ENCODE measurements at places on chromosomes 1 and 21.
A peak's percentile ranks its signal among the peaks of the same experiment; 100 is the strongest.

DNA sequence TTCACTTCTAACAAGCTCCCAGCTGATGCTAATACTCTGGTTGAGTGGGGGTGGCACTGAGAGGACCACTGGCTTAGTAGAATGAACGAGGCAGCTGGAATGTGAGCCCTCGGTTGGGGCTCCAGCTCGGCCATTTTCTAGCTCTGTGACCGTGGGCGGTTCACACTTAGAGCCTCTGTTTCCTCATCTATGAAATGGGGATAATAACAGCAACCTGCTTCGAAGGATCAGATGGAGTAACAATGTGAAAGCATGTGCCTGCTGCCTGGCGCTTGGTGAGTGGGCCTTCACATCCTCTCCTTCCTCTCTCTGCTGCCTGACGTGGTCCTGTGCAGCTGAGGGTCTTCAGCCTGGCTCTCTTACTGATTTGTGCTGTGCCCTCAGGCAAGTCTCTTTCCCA, 20.9 kb upstream of the TTC4 start:
- DNase-seq, result no peak

DNA sequence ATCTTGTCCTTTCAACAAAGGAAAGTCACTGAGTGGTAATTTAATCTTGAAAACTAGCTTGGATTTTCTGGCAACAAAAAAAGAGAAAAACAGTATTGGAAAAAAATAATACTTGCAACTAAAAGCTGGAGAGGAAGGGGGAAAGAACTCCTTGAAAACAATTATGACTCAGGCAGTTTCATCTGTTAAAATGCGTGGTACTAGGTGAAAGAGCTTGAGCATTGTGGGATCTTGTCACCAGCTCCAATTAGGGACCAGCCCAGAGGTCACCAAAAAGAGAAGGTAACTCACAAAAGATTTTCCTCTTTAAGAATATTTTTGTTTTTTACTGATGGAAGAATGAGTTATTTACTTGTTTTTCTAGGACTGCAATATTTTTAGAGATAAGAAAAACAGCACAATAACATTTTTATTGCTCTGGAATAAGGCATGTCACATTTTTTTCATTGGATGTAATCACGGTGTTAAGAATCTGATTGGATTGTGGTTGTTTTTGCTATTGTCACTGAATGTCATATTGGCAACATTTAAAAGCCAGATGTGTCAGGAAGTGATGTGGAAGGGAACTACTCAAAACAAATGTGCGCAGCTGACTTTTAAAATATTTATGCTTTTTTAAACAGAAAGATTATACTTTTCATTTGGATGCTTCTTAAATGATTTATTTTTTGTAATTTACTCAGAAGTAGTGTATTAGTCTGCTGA, 78.5 kb upstream of the ADAMTS5 start:
- no peak for DNase-seq

DNA sequence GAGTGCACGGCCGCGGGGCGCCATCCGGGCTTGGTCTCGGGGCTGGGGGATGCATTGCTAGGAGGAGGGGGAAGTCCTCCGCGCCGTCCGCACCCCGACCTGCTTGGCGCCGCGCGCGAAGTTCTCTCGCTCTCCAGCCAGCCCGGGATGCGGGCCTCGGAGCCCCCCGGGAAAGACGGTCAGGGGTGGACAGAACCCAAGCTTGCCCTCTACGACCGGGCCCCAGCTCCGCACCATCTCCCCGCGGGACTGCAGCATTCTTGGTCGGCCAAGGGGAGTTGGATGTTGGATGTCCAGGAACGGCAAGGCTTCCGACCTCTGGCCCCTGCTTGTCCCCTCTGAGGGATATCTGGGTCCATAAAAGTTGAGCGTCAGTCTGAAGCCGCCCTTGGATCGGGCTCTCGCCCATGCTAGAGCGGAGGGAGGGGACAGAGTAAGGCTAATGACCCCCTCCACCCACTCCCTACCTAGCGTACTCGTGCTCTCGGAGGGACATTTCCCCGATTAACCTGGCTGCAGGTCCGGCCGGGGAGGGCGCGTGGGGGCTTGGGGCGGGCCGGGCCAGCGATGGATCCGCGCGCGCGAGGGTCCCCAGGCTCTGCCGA, 522 bp downstream of the DISP3 start:
- no peak for DNase-seq

DNA sequence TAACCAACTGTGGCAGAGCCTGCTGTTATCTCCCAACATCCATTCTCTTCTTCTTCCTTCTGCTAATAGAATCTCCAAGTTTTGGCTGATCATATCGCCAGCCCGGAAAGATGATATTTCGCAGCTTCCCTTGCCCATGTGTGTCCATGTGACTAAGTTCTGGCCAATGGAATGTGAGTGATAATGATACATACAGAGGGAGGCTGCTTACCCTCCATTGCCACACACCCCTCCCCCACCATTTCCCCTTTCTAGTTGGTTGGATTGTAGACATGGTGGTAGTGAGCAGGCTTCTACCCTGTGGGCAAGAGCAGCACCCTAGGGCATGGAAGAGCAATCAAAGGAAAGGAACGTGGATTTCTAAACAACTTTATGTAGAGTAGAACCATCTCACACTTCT, 48.8 kb downstream of the SLC9C2 start:
- no peak for DNase-seq

GRCh38 chr1:62962901-62963776, 179.2 kb downstream of the ATG4C start:
- DNase-seq, result peak; percentile 57

GRCh38 chr1:11569551-11569950, 84.7 kb downstream of the FBXO2 start:
- DNase-seq, result no peak

DNA sequence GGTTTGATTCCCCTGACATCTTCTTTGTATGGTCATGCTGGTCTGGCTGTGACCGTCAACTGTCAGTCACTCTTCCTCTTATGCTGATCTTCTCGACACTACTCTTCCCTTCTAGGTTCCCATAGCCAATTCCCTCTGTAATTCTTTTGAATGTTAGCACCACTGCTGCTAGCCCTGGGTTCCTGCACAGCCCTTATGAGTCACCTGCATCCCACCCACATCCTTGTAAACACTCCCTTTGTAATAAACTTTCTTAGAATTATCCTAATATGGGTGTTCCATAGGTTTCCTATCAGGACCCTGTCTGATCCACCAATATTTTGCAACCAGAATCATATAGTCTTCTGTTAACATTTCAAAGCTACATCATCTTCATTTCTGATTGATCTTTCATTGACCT, 37.1 kb downstream of the JUN start:
- DNase-seq, result no peak

DNA sequence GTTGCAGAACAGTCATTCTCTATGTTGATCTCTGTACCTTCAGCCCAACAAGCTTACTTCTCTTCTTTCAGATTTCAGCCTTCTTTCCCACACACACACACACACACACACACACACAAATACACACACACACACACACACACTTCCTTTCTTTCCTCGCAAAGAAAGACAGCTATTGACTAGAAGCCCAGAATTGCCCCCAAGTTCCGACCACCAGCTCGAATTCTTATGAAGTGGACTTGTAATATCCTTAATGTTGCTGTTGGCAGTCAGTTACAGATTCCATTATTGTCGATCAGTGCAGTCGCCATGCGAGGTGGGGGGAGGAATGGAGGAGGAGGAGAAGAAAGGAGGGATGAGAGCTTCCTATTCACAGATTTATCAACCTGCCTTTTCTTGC, 125.5 kb downstream of the CLEC20A start:
- no peak for DNase-seq

DNA sequence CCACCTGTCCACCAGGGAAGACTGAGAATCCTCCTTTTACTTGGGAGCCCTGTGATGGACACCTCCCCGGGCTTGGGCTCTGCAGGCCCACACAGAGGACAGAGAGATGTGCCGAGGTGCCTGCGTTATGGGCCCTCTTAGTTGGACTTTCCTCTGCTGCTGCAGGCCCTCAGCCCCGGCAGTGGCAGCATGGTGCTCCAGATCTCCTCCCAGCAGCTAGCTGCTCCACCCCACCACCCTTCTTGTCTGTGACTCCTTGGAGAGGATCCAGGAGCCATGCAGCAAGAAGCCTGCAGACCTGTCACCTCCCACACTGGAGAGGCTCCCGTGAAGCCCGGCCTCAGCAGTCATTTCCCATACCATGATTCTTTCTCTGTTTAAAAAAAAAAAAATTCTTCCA, 27.4 kb downstream of the PHGDH start:
- DNase-seq, result no peak

DNA sequence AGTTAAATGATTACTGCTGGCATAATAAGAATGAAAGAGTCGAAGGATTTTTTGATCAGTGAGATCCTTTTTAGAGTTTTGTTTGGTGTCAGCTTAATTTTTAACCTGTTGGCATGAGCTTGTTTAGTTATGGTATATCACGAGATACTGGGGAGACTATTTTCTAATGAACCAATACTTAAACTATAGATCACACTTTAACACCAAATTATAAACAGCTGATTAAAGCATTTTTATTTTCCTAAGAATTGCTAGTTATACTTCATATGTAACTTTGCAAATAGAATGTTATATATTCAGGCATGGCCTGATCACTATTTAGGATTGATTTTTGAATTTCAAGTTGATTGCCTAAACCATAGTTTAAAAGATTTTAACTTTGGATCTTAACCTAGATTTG, 6.0 kb downstream of the DDX20 start:
- DNase-seq, result no peak

GRCh38 chr1:111802984-111803383, 47.3 kb downstream of the DDX20 start:
- no peak for DNase-seq

DNA sequence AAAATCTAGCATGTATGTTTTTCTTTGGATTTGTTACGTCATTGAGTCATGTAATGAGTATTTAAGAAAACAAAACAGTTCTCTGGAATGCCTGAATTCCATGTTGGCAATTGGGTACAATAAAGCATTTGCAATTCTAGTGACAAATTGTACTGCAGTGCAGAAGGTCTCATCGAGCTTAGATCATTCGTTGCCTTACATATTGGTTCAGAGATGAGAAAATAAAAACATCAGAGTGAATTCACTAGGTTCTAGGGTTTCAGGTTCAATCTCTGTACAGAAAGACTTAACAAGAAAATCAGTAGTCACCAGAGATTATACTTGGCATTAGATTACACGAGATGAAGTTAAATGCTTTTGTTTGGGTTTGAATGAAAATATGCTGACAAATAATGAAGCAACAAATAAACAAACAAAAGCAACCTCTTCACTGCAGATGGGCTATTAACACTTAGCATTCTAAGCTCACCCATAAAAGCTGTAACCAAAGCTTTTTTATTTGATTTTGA, 124.7 kb downstream of the RYR2 start:
- no peak for DNase-seq

GRCh38 chr1:92822879-92823278, 9.0 kb upstream of the RPL5 start:
- no peak for DNase-seq

- DNase-seq, result no peak
Measured at GRCh38 chr1:180053594-180054567, 99.3 kb downstream of the CEP350 start.

DNA sequence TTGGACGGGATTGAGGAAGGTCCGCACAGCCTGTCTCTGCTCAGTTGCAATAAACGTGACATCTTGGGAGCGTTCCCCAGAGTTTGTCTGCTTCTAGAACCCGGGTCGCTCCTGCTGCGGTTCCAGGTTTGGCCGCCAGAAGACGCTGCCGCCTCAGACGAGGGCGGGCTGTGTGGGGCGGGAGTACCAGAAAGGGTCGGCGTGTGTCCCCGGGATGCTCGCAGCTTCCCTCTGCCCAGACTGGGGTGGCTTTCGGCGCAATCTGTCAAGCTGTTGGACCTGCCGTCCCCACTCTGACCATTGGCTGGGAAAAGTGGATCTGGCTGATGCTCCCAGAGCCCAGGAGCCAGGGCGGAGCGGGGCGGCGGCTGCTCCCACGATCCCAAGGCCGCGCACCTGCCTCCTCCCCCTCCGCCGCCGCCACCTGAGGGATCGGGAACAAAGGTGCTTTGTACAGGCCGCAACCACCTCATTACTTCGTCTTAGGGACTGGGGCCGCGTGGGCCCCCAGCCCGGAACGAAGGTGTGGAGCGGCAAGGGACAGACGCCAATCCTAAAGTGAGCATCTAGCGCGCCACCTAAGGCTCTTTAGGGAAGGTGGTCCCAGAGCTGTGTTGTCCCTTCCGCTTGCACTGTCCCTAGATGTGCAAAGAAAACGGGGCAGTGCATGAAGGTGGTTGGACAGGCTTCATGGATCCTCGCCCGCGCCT, 683 bp upstream of the EFNA4 start:
- peak; percentile 63 for DNase-seq

GRCh38 chr1:163912170-163912884, 590.6 kb downstream of the NUF2 start:
- no peak for DNase-seq

- DNase-seq, result no peak
Measured at GRCh38 chr1:179141592-179142251, 59.9 kb downstream of the TOR3A start.

GRCh38 chr1:227884370-227885134, 63.2 kb downstream of the WNT9A start:
- no peak for DNase-seq

- DNase-seq, result no peak
Measured at GRCh38 chr21:42771503-42771805, 107.9 kb downstream of the WDR4 start.

DNA sequence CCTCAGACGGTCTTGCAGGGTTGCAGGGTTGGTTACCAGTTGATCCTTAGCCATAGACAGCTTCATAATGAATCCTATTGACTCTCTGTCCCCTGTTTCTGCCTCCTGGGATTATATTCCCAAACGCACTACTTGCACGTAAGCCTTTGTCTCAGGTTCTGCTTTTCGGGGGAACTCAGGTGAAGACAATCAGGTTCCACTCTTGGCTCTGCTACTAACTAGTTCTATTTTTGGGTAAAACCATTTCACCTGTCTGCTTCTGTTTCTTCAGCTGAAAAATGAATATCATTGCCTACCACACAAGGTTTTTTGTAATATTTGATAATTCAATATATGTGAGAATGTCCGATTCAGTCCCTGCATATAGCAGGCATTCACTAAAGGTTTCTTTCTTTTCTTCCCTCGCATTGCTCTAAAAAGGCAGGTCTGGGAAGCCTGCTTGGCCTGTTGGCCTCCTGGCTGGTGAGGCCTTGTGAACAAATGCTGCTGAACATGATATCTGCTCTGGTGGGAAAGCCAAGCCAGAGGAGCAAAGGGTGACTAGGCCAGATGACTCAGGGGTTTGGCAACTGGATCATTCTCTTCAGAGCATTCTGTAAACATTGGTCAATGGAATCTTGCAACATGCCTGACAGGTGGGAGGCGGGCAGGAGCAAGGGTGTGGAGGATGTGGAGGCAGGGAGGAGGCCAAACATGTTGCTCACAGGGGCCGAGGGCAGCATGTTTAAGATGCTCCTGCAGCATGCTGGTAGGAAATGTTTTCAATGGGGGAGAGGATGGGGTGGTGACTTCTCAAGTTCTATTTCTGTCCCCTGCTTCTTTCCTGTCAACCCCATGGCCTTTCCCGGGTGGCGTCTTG, 23.8 kb downstream of the IER5 start:
- DNase-seq, result no peak

- peak; percentile 79 for DNase-seq
Measured at GRCh38 chr1:227762231-227762911, 27.1 kb downstream of the SNAP47 start.

- no peak for DNase-seq
Measured at GRCh38 chr21:17964716-17965115, 145.6 kb upstream of the C21orf91 start.

All from GM12865 (cell line).